Nucleus accumbens (tissue), 56 donors: ENCODE measurements at places on chromosomes 7 and 10.

DNA sequence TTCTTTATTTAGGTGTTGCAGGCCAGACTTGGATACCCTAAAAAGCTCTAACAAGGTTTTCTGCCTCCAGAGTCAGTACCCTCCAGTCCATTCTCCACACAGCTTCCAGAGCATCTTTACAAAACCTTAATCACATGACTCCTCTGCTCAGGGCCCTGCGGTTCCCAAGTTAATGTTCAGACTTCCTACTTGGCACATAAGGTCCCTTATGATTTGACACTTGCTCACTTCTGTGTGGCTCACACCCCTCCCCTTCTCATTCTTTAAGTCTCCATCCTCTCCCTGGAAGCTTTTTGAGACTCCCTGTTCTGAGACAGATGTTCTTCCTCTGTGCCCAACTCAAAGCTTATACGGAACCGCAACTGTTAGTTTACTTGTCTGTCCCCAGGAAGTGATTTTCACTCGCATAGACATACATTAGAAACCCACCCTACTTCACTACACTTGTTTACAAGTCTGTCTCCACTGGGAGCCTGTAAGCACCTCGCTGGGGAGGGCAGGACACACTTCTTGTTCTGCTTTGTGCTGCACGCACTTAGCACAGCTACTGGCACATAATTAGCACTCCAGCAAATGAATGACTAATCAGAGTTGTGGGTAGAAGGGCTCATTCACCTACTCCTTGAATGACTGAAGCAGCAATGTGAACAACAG lies 154.3 kb upstream of the LAMB4 start:
- DNase-seq, result no peak

DNA sequence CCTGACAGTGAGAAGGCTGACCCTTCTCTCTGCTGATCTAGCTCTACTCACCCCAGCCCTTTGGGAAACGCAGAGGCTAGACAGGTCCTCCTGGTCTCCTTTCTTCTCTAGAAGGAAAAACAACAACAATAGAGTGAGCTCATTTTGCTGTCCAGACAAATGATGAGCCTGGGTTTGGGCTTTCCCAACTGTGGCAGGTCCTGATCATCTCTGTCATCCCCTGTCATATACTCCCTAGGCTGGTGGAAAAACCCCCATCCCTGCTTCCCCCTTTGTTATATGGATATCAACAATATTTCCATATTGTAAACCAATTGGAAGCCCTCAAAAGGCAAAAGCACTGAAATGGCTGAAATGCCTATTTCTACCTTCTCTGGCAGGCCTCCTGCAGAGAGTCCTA lies 9.2 kb upstream of the DDIT4 start:
- DNase-seq, result no peak

GRCh38 chr10:17113889-17114540 lies 15.6 kb downstream of the CUBN start:
- no peak for DNase-seq

DNA sequence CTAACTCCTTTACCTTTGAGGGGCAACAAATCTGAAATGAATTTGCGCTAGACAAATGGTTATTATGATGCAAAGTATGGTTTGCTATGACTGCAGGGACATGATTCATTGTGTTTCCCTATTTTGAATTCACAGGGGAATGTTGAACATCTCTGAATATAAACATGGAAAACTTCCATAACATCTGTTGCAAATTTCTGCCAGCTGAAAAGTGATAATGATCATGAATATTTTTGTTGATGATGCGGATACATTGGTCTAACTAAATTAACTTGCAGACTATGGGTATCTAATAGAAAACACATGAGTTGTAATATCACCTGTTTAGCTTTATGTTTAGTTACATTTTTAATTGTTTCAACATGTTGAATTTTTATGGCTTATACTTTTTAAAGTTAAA lies 1325.5 kb downstream of the REEP3 start:
- DNase-seq, result no peak

GRCh38 chr10:18021725-18022480 lies 70.2 kb downstream of the SLC39A12 start:
- DNase-seq, result no peak

- DNase-seq, result no peak
These were observed 30.5 kb upstream of the MCU start for GRCh38 chr10:72661431-72661830.

- no peak for DNase-seq
These were observed 683.3 kb downstream of the GRM8 start for GRCh38 chr7:126569402-126569801.

GRCh38 chr10:95742962-95743535 lies 12.9 kb upstream of the ENTPD1 start:
- no peak for DNase-seq

DNA sequence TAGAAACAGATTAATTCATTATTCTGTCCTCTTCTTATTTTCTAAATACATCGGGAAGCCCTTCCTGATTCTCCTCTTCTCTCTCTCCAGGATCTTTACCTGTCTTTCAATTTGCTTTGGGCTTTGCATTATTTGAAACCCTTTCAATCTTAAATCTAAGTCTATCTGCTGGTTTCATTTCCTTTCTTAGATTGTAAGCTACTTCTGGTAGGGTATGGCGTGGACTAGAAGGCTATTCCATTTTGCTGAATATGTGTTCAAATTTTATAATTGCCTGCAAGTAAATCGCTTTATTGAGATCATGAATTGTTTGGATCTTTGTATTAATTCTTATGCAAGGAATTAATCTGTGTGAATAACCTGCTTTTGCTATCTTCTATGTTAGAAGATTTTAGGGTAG lies 11.1 kb downstream of the STAM start:
- no peak for DNase-seq

DNA sequence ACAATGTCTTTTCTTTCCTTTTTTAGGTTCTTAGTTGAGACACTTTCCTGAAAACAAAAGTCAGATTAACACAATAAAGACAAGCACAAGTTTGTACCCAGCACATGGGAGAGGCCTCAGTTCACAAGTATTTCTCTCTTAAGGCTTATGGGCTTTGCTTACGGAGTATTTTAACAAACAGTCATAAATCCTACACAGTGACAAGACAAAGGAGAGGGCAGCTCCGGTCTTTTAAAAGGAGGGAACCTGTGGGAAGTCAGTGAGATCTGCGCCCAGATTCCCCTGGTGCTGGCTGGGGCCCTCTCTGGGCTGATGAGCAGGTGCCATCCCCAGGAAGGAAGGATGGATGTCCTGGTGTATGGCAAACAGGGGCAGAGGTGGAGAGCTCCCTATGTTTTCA lies 398.6 kb downstream of the ACTR3B start:
- no peak for DNase-seq

- DNase-seq, result no peak
These were observed 2.6 kb downstream of the PSMG3 start for GRCh38 chr7:1567049-1567771.

DNA sequence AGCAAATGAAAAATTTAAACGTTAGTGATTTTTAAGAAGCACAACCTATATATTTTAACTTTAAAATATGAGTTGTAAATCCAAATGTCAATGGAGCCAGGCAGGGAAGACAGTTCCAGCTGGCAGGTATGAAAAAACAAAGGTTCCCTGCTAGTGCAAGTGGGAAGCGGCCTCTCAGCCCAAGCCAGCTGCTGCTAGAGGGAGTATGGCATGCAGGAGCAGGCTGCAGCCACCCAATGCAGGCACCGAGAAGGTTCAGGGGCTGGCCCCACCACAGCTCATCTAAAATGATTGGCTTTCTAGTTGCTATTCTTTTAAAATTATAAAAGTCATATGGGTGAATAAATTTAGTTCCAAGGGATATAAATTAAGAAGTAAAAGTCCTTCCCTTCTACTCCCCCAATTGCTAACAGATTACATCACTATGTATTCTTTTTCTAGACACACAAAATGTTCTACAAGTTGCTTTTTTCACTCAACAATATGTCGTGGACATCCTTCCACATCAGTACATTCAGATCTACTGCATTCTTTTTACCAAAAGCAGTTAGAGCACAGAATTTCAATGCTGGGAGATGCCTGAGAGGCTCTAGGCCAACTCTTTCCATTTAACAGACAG lies 69.3 kb downstream of the SGMS1 start:
- DNase-seq, result no peak

DNA sequence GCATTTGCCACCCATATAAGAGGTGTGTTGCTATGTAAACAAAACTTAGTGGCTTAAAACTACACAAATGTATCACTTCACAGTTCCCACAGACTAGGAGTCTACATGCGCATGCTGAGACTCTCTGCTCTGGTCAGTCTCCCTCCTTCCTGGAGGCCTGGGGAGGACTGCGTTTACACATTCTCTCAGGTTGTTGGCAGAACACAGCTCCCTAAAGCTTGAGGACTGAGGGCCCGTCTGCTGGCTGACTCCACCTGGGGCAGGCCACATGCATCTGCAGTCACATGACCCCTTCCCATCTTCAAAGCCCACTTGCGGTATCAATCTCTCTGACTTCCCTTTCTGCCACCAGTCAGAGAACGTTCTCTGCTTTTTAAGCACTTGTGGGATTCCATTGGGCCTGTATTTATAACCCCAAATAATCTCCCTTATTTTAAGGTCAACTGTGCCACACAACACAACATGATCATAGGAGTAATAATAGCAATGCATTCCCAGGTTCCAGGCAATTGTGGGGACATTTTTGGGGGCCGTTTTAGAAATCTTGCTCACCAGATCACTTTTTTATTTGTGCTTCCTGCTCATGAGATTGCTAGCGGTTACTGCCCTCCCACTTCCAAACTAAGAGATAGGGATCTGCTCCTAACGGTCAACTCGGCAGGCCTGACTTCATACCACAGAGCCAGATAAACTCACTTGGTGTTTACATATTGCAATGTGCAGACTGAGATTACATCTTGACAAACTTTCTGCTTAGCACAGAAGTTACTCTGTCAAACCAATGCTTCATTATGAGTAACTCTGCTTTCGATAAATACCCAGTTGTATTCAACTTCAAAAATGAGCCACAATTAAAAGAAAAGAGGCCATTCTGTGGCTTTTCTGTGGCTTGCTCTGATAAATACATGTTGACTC lies 96.3 kb downstream of the ALOX5 start:
- no peak for DNase-seq

DNA sequence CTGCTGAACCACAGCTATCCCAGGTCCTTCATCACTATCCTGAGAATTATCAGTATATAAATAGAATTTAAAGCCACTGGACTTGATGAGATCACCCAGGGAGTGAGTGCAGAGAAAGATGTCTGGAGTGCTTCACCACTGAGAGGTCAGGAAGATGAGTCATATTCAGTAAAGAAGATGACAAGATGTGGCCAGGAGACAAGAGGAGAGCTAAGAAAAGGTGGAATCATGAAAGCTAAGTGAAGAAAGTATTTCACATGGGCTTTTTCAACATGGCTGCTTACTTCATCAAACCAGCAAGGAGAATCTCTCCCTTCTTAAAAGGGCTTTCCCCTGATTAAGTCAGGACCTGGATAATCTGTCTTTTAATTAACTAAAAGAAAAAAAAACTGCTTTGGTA lies 9.1 kb upstream of the PRKAR2B start:
- DNase-seq, result no peak

- no peak for DNase-seq
These were observed 26.4 kb downstream of the BMPR1A start for GRCh38 chr10:86782701-86783418.

DNA sequence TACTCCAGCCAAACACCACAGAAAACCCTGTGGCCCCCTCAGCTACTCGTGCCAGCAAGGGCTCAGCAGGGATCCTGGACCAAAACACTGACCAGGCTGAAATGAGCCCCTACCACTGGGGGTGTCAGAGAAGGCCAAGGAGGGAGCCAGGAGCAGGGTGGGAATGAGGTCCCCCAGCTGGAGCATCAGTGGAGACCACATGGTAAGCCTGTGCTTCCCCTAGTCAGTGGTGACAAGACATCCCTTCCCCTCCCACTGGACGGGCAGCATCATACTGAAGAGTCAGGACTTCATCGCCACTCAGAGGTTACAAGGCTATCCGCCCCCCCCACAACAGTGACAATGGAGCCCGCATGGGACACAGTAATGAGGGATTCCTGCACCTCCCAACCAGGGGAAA lies 99.6 kb downstream of the LHPP start:
- no peak for DNase-seq

DNA sequence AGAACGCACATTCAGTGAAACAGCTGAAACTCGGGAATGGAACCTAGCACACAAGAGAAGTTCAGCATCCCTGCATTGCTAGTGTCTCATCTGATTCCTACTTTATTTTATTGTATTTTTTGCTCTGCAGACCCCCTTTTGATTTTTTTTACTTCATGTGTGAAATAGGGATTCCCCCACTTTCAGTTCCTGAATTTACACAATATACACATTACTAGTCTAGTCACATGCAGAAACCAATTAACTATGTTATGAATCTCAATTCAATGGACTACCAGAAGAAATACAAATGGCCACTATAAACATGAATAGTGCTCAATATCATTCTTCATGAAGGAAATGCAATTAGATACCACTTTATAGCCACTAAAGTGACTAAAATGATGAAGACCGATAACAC lies 386.1 kb upstream of the COBL start:
- no peak for DNase-seq

DNA sequence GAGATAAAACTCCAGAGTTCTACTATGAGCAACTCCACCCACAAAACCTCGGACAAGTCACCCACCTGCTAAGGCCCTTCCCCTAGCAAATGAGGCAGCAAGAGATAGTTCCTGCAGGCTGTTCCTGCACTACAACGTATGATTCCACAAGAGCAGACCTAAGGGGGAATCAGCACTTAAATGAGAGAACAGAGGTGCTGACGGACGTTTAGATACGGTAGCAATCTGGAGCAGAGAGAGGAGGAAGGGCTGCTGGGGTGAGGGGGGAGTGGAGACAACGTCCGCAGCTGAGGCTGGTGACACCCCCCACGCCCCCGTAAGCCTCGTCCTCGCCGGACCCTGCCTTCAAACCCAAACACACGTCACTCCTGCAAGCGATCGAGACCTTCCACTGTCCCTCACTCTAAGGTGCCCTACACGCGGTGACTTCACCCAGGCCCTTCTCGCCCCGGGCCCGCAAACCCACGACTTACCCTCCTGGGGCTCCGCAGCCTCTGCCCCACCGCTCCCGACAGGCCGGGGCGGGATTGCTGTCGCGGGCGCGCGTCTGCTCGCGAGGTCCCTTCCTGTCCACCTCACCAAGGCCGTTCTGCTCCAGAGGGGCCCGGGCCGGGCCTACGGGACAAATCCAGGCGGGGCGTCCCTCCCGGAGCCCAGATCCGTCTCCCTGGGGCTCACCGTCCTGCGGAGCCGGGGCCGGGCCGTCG lies 635 bp downstream of the ZNF12 start:
- DNase-seq, result no peak

GRCh38 chr10:102935505-102935904 lies 17.4 kb downstream of the CNNM2 start:
- DNase-seq, result no peak

DNA sequence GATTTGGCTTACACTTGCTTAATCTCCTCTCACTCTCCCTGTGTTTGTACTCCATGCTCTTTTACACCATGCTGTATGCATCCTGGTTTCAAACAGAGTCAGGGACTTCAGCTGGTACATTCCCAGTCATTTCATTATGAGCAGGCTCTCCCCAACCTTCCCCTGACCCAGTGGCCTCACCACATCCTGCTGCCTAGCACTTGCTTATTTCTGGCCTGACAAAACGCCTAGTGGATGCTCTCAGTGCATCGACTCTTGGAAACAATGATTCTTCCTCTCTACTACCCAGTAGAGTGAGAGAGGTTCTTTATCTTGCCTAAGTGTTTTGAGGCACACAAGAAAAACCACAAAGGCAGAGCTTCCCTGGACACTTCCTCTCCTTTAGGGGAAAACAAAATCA lies 63.4 kb downstream of the CAV1 start:
- no peak for DNase-seq
